ENCODE measurements at places on chromosomes 12 and 14. TPM values are rescaled to one million over a fixed set of nuclear protein-coding genes. Genes with fewer than 3 reads are reported as not detected.

ACVRL1 gene
- total RNA-seq = not detected

DCTN2 gene
- total RNA-seq = 58.6 TPM

AMHR2 gene
- not detected for total RNA-seq

GPR68 gene
- not detected for total RNA-seq

MDM2 gene
- total RNA-seq = 36.2 TPM

CD4 gene
- 0.25 TPM for total RNA-seq

XPOT gene
- total RNA-seq = 45.2 TPM

RFX4 gene
- not detected for total RNA-seq

RERGL gene
- total RNA-seq = not detected

B3GNT4 gene
- 2.1 TPM for total RNA-seq

CCDC175 gene
- total RNA-seq = 0.34 TPM

BIN2 gene
- total RNA-seq = 0.42 TPM

SYCP3 gene
- total RNA-seq = not detected

CACNA2D4 gene
- 0.81 TPM for total RNA-seq

BDKRB1 gene
- total RNA-seq = not detected

PRPH gene
- not detected for total RNA-seq

ITGB7 gene
- total RNA-seq = 11.4 TPM

AQP6 gene
- total RNA-seq = 1.8 TPM

SYNDIG1L gene
- total RNA-seq = not detected

TAPBPL gene
- 9.6 TPM for total RNA-seq

GPX2 gene
- 1,024 TPM for total RNA-seq

CACNA1C gene
- under 0.01 TPM for total RNA-seq

SLC38A4 gene
- 0.08 TPM for total RNA-seq

GCH1 gene
- 11.8 TPM for total RNA-seq

CDCA4 gene
- 45.4 TPM for total RNA-seq

SPIC gene
- not detected for total RNA-seq

SOCS2 gene
- 0.13 TPM for total RNA-seq

ETV6 gene
- total RNA-seq = 16.5 TPM

KRT83 gene
- total RNA-seq = 0.94 TPM

ASB2 gene
- total RNA-seq = 0.05 TPM

PPP1R36 gene
- 0.18 TPM for total RNA-seq

CFAP54 gene
- not detected for total RNA-seq

Data from HT-29 (cell line).